ENCODE measurements at places on chromosomes 1 and 21.

DNA sequence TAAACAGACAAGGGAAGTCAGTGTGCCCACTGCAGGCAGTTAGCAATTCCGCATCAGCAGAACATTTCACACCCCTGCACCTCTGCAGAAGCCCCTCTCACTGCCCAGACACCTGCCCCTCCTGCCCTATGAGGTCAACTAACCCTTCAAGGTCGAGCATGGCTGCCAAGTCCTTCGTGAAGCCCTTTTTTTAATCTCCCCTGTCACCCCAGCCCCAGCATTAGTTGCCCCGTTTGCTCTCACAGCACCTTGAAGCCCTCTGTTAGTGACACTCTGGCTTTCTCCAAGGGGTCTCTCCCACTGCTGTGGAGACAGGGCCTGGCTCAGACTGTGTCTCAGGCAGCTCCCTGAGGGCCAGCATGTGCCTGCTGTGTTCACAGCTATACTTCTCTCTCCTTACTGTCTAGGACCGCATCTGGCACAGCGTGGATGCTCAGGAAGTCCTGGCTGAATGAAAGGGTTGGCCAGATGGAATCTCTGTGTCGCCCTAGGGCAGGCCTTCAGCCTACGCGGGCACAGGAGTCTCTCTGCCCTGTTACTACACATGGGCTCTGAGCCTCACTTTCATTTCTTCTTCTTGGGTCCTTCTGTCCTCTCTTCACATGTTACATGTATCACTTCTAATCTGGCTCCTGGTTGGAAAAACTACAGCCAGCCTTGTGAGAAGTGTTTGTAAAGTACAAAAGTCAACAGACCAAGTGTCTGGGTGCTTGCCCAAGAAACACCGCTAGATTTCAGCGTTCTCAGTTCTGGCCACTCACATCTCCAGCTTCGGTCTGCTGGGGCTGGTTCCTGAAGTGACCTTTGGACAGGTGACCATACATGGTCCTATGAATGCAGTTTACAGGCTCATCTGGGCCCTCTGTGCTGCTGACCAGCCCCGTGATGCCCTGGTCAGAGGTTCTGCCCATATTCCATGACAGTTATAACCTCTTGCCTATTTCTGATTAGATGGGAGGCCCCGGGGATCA is 19.7 kb downstream of the SLC2A1 start:
- no peak for DNase-seq

DNA sequence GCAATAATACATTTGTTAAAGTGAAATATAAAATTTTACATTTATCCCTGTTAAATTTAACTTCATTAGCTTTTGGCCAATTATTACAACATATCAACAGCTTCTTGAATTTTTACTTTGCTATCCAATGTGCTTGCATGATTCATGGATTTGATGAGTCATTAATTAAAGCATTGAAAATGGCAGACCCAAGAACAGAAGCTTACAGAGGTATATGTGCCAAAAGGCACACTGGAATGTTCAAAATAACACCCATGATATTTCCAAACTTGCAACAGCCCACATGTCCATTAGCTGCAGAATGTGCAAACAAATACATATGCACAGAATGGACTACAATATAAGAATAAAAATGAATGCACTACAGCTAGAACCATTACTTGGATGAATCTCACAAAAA is 76.4 kb upstream of the MAN1A2 start:
- DNase-seq: no peak

- DNase-seq: no peak
Observed at GRCh38 chr21:17793246-17794123, 25.7 kb downstream of the C21orf91 start.

GRCh38 chr1:173714441-173714758 is 381 bp upstream of the KLHL20 start:
- DNase-seq: no peak

GRCh38 chr21:30194701-30195299 is 21.1 kb downstream of the CLDN8 start:
- no peak for DNase-seq

- no peak for DNase-seq
Observed at GRCh38 chr1:70842562-70842961, 205.1 kb downstream of the PTGER3 start.

- DNase-seq: no peak
Observed at GRCh38 chr1:80657044-80657643, 1143.6 kb upstream of the ADGRL2 start.

GRCh38 chr21:46265736-46266525 is 19.5 kb downstream of the MCM3AP start:
- no peak for DNase-seq

- DNase-seq: no peak
Observed at GRCh38 chr1:200873671-200874397, 1.1 kb downstream of the GPR25 start.

DNA sequence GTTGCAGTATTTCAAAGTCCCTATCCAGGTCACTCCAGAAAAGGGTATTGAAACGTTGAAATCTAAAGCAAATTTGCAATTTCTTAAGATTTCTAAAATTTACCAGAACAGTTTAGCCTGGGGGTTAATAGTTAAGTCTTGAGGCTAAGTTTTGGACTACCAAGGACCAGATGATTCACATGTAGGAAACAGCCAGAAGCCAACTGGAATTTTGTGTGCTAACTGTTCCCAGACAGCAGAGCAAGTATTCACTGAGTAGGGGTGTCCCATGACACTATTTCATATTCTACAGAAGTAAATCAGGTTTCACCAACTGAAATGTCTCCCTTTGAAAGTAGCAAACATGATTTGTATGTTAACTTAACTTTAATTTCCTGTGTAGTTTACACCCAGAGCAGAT is 11.5 kb upstream of the C1orf105 start:
- no peak for DNase-seq

DNA sequence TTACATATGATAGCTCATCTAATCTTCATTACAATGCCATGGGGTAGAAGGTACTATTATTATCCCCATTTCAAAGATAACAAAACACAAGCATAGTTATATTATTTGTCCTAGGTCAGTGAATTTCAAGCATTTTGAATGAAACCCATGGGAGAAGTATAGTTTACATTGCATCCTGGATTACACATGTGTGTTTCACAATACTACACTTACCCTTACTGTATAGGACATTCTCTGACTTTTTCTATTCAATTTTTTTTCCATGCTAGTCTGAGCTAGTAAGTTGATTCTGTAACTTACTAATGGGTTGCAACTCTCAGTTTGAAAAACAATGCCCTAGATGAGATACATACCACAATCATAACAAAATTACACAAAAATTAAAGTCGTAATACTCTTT is 8.7 kb upstream of the GPX7 start:
- DNase-seq: no peak

- DNase-seq: peak; percentile 57
Observed at GRCh38 chr1:231357831-231358354, 19.8 kb downstream of the SPRTN start.

DNA sequence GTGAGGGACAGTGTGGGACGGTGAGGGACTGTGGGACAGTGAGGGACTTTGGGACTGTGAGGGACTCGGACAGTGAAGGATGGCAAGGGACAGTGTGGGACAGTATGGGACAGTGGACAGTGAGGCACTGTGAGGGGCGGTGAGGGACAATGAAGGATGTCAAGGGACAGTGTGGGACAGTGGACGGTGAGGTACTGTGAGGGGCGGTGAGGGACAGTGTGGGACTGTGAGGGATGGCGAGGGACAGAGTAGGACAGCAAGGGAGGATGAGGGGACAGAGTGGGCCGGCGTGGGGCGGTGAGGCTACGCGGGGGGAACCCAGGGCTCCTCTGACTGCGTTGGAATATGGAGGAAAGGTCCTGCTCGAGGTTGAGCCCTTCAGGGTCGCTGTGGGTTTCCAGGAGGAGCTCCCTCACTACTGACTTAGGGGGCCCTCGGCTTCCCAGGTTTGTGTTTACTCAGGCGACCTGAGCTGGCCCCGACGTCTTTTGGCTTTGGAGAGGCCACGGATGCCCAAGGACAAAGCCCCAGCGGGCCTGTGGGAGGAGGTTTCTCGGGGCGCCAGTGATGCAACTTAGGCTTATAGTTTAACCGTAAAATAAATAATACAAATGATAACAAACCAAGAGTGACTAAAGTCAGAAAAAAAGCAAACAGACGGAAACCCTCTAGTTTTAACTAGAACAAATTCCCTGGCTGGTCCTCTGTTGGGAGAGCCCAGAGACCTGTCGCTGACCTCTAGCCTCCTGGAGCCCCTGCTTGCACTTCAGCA is 1.1 kb upstream of the ERRFI1 start:
- DNase-seq: no peak

GRCh38 chr1:114034567-114035303 is 55.5 kb downstream of the OLFML3 start:
- no peak for DNase-seq

DNA sequence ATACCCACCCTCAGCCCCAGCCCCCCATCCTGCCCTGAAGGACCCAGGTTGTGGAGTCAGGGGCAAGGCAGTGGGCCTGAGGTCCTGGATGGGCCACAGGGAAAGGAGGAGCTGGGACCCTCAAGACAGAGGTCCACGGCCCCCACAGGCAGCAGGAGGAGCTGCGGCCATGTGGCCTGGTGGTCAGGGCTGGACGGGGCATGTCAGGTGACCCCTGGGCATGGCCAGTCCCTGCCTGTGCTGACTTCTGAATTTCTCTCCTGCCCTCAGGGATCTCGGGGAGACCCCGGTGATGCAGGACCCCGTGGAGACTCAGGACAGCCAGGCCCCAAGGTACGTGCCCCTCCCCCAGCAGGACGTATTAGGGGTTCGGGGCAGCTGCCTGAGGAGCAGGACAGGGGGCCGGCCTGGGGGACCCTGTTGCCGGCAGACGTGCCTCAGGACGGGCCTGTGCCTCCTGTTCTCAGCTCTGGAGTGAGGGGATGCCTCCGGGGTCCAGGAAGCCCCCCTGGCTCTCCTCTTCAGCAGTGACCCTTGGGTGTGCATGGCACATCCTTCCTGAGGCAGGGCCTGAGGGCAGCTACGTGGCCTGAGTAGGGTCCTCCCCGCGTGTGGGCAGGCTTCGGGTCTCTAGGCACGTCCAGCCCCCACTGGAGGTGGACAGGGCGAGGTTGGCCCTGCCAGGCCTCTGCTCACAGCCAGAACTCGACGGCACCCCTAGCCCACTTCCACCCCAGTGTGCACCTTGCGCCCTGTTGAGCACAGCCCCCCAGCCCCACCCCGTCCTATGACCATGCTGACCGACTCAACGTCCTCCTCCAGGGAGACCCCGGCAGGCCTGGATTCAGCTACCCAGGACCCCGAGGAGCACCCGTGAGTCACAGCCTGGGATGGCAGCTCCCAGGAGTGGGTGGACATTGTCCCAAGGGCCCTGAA is 23.6 kb downstream of the COL6A2 start:
- DNase-seq: no peak

- DNase-seq: no peak
Observed at GRCh38 chr1:1136547-1137230, 20.8 kb upstream of the C1orf159 start.

DNA sequence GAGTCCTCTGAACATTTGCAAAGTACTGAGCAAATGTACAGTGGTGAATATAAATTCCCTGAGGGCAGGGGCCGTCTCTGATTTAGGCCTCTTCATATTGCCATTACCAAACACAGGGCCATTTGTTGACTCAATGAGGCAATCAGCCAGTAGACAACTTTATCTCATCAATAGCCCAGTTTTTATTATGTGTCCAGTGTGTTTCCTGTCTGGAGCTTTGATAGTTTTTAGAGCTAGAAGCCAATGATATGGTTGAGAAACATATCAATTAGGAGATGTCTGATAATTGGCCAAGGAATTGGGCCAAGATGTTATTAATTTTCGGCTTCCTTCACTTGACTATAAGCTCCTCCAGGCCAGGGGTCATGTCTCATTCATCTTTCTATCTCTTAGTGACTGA is 163.0 kb downstream of the ROR1 start:
- no peak for DNase-seq

DNA sequence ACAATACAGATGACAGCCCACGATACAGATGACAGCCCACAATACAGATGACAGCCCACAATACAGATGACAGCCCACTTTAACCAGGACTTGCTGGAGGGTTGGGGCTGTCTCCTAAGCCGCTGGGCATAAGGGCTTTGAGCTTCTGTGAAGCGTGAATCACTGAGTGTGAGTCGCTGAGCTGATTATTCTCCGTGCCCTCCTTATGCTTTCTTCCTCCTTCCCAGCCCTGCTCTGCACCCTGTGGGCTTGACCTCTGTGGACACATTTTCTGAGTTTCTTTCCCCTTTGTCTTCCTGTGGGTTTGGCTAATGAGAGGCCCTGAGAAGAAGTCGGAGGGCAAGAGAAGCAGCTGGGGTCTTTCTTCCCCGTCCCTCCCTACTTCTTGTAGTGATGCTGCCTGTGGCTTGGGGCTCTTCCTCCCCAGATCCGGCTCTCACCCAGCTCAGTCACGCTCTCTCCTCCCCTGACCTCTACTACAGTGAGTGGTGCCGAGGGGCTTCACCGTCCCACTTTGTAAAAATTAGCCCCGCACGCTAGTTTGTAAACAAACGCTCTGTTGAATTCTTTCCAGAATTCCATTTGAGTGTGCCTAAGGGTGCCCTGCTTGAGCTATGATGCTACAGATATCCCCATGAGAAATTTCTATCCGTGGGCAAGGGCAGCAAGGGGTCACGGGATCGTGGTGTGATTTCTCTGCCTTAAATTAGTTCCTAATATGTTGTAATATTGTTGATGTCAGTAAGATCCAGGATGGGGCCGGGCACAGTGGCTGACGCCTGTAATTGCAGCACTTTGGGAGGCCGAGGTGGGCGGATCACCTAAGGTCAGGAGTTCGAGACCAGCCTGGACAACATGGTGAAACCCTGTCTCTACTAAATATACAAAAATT is 46.4 kb upstream of the SOD1 start:
- no peak for DNase-seq

GRCh38 chr1:153928791-153929341 is 6.1 kb upstream of the GATAD2B start:
- DNase-seq: no peak

GRCh38 chr1:5481889-5482288 is 510.3 kb downstream of the NPHP4 start:
- no peak for DNase-seq

- DNase-seq: peak; percentile 63
Observed at GRCh38 chr1:94025383-94026340, 95.3 kb downstream of the ABCA4 start.

GRCh38 chr1:168585191-168585590 is 8.8 kb downstream of the XCL1 start:
- no peak for DNase-seq

GRCh38 chr1:174445817-174446216 is 1.9 kb upstream of the GPR52 start:
- no peak for DNase-seq

- DNase-seq: no peak
Observed at GRCh38 chr21:17598437-17598836, 14.3 kb downstream of the BTG3 start.

GRCh38 chr1:200306944-200307754 is 102.7 kb downstream of the ZNF281 start:
- DNase-seq: no peak

Measured in AG09309 (cell line).